ENCODE measurements at places on chromosomes 3 and 15. TPM values are rescaled to one million over a fixed set of nuclear protein-coding genes. Genes with fewer than 3 reads are reported as not detected.
A peak's percentile ranks its signal among the peaks of the same experiment; 100 is the strongest.

GRCh38 chr3:5290915-5291314 lies 103.4 kb downstream of the EDEM1 start:
- no peak overlapping the region for H3K4me3 ChIP-seq
- no peaks in the 10 kb centered on the region for H3K36me3 ChIP-seq
- H3K27me3 ChIP-seq: no peaks in the 10 kb centered on the region

ALPK3 gene
- total RNA-seq: 121 TPM

DNA sequence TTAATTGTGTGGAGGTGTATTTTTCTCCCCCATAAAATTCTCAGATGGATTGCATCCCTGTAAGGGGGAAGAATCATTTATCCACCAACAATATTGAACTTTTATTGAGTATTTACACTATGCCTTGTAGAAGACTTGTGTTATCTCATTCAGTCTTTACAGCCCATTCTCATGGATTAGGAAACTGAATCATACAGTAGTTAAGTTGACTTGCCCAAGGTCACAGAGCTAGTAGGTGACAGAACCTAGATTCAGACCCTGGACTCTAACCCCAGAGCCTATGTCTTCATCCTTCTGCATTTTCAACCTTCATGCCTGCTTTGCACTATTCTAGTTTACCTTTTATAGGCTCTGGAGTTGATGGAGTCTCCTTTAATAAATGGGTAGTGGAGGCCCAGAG lies 226.8 kb downstream of the LPP start:
- no peaks in the 10 kb centered on the region for H3K27me3 ChIP-seq
- no peak overlapping the region for H3K4me3 ChIP-seq
- H3K27ac ChIP-seq: no peak overlapping the region
- DNase-seq: no peak

GPR149 gene
- not detected for total RNA-seq

PGBD4 gene
- total RNA-seq: 1.9 TPM

DNA sequence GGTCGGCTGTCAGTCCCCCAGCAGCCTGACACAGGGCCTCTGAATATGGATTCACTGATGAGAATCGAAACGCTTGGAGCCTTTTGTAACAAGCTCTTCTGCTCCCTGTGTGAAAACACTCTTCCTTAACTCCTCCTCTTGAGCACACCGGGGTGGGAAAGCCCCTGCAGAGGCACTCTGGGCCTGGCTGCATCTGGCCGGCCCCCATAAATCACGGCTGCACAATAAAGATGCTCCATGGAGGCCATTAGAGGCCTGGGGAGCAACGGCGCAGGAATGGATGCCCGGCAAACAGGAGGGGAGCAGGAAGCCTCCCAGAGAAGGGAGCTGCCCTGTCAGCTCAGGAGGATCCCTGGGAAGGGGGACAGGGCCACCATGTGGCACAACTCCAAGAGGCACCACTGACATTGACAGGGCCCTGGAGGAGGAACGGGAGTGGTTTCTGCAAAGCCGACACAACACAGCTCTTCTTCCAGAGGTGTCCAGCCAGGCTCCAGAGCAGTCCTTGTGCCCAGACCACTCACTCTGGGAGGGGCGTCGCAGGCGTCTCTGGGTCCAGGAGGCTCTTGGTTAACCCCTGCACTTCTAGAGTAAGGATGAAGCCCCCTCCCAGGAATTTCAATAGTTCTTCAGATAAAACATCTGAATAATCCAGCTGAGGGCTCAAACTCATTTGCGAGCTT lies 509.3 kb upstream of the PPP2R3A start:
- H3K27ac ChIP-seq: no peak overlapping the region
- H3K36me3 ChIP-seq: no peaks in the 10 kb centered on the region
- H3K27me3 ChIP-seq: peaks cover 45% of the 10 kb centered on the region
- H3K4me3 ChIP-seq: no peak overlapping the region

DNA sequence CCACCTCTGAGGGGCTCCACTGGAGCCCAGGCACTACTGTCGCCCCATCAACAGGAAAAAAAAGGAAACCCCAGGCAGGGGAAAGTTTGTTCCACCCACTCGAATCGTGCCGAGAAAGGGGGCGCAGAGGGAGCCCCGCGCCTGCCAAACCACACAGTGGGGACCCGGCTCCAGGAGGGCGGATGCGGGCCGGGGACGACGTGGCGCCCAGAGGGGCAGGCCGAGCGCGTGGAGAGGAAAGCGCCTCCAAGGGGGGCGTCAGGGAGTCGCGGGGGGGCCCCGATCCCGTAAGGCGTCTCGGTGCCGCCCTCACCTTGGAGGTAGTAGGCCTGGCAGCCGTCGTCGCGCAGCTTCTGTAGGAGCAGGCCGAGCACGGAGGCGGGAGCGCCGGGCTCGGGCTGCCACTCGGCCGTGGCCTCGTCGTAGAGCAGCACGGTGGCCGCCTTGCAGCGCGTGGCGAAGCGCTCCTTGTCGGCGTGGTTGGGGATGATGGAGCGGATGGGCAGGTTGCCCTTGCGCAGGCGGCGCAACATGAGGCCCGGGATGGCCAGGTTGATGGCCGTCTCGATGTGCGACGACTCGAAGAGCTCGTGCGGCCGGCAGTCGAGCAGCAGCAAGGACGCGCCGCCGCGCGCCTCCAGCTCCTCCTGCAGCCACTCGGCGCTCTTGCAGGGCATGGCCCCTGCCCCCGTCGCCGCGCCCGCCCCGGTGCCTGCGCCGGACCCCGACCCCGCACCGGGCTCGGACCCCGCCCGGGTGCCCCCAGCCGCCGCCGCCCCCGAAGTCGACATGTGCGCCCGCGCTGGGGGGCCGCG lies 627 bp downstream of the DUSP7 start:
- peak overlapping the region; percentile 95 for H3K27ac ChIP-seq
- H3K4me3 ChIP-seq: peak overlapping the region; percentile 90
- H3K36me3 ChIP-seq: no peaks in the 10 kb centered on the region
- peak; percentile 57 for DNase-seq
- H3K4me1 ChIP-seq: peaks cover 48% of the 10 kb centered on the region

DNA sequence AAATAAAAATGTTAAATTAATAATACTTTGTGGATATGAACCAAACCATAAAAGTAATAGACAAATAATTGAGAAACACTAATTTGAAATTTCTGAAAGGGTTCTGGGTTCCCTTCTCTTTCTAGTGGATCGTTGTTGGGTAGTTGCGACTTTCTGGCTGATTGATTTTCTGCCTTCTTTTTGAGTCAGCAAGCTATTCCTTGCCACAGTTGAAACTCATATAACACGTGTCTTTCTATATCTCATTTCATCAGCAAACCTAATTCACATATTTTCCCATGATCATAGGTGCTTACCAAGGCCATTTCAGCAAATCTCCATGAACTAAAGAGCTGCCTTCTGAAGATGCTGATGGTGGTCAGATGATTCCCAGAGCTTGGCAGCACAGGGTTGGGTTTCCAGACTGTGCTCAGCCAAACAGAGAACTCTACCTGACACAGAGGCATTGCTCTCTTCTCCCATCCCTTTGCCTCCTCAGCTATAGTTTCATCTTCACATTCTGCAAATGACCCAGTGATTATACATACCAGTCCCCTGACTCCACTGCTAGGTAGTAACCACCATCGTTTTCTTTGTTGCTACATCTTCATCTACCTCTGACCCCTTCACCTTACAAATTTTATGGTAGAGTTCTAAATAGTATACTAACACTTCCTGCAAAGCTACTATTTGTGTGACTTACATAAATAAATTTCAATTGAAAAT lies 383.9 kb upstream of the DPH6 start:
- no peaks in the 10 kb centered on the region for H3K36me3 ChIP-seq
- H3K27ac ChIP-seq: no peak overlapping the region
- no peak for DNase-seq
- no peak overlapping the region for H3K4me3 ChIP-seq

PCBP4 gene
- total RNA-seq: 66.9 TPM

- H3K4me1 ChIP-seq: peaks cover 34% of the 10 kb centered on the region
- H3K27me3 ChIP-seq: no peaks in the 10 kb centered on the region
- H3K4me3 ChIP-seq: no peak overlapping the region
- DNase-seq: no peak
- H3K36me3 ChIP-seq: no peaks in the 10 kb centered on the region
Measured at GRCh38 chr3:192825657-192826200, 91.9 kb downstream of the MB21D2 start.

- no peaks in the 10 kb centered on the region for H3K27me3 ChIP-seq
- peaks cover 15% of the 10 kb centered on the region for H3K4me1 ChIP-seq
- H3K36me3 ChIP-seq: no peaks in the 10 kb centered on the region
- no peak overlapping the region for H3K27ac ChIP-seq
- DNase-seq: peak; percentile 73
Measured at GRCh38 chr15:85296615-85297402, 83.6 kb upstream of the AKAP13 start.

CHRNA7 gene
- total RNA-seq: 1.1 TPM

GRCh38 chr3:69332934-69333333 lies 53.0 kb downstream of the FRMD4B start:
- H3K4me3 ChIP-seq: no peak overlapping the region
- no peaks in the 10 kb centered on the region for H3K4me1 ChIP-seq
- H3K27me3 ChIP-seq: no peaks in the 10 kb centered on the region
- peak overlapping the region; percentile 40 for H3K27ac ChIP-seq
- no peaks in the 10 kb centered on the region for H3K36me3 ChIP-seq
- DNase-seq: no peak

- peaks cover 26% of the 10 kb centered on the region for H3K4me1 ChIP-seq
- H3K27me3 ChIP-seq: no peaks in the 10 kb centered on the region
- H3K4me3 ChIP-seq: no peak overlapping the region
- DNase-seq: no peak
Measured at GRCh38 chr3:124396339-124396950, 333.8 kb upstream of the UMPS start.

DNA sequence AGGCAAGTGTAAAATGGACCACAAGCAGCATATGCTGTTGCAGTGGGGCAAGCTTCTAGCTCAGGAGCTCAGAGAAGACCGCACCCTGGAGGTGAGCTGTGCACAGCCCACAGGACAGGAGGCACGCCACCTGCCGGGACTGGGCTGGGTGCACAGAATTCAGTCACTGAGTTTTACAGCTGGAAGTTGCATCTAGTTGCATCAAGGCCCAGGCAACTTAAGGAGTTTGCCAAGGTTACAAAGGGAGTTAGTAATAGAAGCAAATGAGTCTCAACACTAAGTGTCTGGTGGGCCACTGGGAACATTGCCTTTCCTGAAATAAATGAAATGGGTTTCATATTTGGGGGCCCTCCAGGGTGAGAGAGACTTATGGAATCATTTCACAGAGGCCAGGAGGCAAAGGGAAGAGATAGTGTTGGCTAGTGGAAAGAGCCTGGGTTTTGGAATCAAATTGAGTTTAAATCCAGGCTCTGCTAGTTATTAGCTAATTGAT lies 36.0 kb upstream of the TIMP4 start:
- no peak for DNase-seq
- H3K27ac ChIP-seq: no peak overlapping the region
- no peaks in the 10 kb centered on the region for H3K36me3 ChIP-seq

- DNase-seq: peak; percentile 61
- peaks cover 99% of the 10 kb centered on the region for H3K4me1 ChIP-seq
- H3K36me3 ChIP-seq: no peaks in the 10 kb centered on the region
- peak overlapping the region; percentile 88 for H3K27ac ChIP-seq
- no peaks in the 10 kb centered on the region for H3K27me3 ChIP-seq
- H3K4me3 ChIP-seq: no peak overlapping the region
Measured at GRCh38 chr3:123421353-123422174, 27.3 kb downstream of the ADCY5 start.

Measured in heart right ventricle (tissue), 16 donors.